ENCODE measurements at places on chromosomes 6 and 20.

GRCh38 chr20:16411361-16411760 lies 161.9 kb downstream of the KIF16B start:
- DNase-seq = no peak

GRCh38 chr20:51512645-51513044 lies 29.9 kb downstream of the NFATC2 start:
- no peak for DNase-seq

DNA sequence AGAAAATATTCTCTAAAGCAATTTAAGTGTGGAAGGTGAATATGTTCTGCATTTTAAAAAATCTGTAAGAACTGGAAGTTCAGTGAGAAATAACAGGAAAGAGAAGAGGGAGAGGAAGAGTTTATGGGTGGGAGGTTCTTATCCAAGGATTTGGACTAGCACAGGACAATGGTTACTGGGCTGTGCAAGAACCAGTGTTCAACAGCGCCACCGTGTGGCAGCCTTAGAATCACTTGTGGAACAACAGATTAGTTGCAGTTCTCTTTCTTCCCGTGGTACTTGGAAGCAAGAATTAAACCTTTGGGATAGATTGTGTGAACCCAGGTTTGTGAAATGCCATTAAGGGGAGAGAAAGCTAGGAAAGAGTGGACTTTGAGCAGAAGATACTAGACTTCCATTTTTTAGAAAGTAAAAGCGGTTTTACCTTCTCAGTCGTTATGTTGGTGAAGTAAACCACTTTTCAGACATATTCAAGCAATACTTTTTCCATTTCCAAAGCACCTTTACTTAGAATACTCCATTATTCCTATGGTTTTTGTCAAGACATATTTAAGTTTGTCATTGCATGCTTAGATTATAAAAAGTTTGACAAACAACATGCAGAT lies 436.7 kb downstream of the RNF144B start:
- peak; percentile 29 for DNase-seq

GRCh38 chr6:166627875-166628801 lies 1.1 kb upstream of the RPS6KA2 start:
- peak; percentile 51 for DNase-seq

- DNase-seq = no peak
These were observed 143.7 kb upstream of the ATXN1 start for GRCh38 chr6:16904957-16905356.

DNA sequence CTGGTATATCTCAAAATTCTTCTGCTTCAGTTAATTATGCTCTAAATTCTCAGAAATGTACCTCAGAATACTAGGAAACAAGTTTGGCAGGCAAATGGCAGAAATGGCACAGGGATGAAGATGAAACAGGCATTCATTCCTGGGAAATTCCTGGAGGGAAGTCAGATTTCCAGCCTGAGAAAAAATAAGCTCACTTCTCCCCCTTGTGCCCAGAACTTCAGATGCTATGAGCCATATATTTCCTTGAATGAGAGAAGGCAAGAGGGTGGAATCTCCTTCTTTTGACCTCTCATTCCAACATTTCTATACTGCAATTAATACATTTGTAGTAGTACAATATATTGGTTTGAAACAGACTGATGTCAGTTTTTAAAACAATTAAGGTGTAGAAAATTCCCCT lies 22.8 kb downstream of the RGS17 start:
- DNase-seq = no peak

- no peak for DNase-seq
These were observed 82.0 kb downstream of the JPH2 start for GRCh38 chr20:44104798-44105517.

All from COR-L47 (cell line).